NCI-H526 treated with DMSO at 0.1 percent for 48 hours (cell line): ENCODE measurements at places on chromosomes 4 and X.

DNA sequence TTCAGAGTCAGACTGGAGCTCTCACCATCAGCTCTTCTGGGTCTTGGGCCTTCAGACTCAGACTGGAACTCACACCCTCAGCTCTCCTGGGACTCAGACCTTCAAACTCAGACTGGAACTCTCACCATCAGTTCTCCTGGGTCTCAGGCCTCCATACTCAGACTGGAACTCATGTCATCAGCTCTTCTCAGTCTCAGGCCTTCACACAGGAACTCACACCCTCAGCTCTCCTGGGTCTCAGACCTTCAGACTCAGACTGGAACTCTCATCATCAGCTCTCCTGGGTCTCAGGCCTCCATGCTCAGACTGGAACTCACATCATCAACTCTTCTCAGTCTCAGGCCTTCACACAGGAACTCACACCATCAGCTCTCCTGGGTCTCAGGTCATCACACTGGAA is 147.2 kb upstream of the MXRA5 start:
- no peak for DNase-seq

GRCh38 chrX:67624325-67624724 is 80.5 kb downstream of the AR start:
- no peak for DNase-seq

DNA sequence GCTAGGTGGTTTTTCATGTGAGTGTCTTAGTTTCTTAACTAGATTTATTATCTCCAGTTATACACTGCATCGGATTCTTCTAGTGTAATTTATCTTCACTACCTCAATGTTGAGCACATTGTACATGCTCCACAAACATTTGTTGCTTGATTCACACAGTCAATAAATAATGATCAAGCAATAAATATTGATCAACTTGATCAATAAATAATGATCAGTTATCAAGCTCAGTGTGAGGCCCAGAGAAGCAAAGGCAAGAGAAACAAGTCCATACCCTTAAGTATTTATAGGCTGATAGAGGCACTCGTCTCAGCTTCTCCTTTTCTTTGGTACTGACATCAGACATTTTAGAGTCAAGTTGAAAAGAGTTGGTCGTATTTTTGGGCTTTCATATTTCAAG is 5.1 kb upstream of the VBP1 start:
- DNase-seq, result no peak

GRCh38 chr4:94722270-94722669 is 35.5 kb upstream of the BMPR1B start:
- DNase-seq, result no peak

- no peak for DNase-seq
These were observed 11.1 kb upstream of the FAM9C start for GRCh38 chrX:13055486-13055885.

DNA sequence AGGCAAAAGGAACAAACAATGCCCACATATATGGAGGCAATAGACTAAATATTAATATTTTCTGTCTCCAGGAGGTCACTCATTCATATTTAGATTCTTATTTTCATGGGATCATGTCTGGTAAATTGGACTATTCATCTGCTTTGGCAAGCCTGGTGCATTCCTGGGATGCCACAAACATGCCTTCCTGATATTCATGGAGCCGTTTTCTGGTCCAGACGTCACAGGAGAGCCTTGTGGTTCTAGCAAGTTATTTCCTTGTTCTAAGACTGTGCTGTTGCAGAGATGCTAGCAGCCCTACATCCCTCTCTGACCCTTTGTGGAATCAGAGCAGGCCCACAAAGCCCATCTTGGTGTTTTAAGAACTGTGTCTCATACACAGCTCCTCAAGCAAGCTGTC is 16.1 kb upstream of the EXOSC9 start:
- no peak for DNase-seq

GRCh38 chrX:49910344-49910743 is 12.1 kb upstream of the CLCN5 start:
- DNase-seq, result no peak

DNA sequence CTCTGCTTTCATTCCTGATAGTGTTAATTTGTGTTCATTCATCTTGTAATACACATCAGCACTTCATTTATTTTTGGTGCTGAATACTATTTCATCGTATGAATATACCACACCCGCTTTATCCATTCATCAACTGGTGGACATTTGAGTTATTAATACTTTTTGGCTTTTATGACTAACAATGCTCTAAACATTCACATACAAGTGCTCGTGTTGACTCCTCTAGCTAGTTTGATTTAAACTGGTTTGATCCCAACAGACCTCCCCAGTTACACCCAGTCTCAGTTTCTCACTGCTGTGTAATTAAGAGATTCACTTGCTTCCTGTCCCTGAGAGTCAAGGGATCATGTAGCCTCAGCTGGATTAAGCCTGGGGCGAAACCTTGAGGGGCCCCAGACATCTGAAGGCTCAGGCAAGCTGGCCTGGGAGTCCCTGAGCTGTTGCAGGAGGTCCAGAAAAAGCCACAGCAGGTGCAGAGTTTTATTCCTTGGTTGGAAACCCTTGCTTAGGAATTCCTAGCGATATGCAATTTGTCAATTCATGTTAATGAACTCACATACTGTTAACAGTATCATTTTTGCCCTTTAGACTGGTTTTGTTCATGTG is 52.8 kb upstream of the CLDN24 start:
- no peak for DNase-seq

- no peak for DNase-seq
These were observed 658 bp downstream of the SH3TC1 start for GRCh38 chr4:8199594-8200301.

GRCh38 chr4:164304101-164304639 is 449.8 kb upstream of the SMIM31 start:
- DNase-seq, result no peak

DNA sequence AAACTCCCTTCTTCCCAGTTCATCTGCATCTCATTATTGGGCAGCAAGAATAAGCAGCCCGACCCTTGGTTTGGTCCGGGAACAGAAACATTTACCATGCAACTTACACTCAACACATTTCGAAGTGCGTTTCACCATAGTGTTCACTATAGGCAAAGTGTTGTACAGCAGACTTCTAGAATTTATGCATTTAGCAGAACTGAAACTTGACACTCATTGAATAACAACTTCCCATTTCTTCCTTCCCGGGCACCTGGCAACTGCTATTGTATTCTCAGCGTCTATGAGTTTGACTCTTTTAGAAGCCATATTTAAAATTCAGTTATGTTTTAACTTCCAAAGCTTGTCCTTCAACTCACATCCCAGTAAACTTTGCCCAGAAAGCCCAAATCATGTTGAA is 840.6 kb downstream of the NLGN4X start:
- DNase-seq, result peak; percentile 17

DNA sequence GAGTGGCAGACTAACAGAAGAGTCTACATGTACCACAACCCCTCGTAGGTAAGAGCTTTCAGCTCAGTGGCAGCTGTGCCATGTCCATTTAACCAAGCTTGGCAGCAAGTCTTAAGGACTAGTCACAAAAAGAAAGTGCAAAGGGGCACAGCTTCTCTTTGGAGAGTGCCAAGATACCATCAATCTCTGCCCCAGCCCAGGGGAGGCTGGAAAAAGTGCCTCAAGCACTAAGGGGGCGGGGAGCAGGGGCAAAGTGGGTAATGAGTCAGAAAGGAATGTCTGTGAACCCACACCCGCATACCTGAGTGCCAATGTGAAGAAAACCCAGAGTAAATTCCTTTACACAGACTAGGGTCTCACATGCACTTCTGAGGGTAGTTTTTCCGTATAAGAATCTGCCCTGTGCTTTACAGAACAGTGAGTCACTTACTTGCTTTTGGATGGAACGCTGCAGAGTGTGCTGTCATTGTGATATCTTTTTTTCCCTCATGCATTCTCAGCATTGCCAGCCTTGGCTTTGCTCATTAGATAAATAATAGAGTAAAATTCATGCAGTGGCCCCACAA is 219.8 kb downstream of the ZNF674 start:
- DNase-seq, result no peak

DNA sequence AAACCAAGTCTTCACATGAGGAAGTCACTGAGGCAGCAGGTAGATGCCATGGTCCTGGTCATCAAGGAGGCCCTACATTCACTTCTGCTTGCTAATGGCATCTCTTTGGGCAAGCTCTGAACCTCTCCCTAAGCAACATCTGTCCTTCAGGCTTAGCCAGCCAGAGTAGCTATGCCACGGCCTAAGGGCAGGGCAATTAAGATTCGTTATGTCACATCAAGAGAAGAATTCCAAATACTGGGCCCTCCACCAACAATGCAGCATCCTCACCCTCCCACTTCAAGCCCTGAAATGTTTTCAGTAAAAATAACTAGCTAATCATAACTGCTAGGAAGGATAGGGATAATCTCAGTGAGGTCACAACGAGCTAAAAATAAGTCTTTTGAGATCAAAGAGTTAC is 120.7 kb upstream of the HCCS start:
- DNase-seq, result no peak

DNA sequence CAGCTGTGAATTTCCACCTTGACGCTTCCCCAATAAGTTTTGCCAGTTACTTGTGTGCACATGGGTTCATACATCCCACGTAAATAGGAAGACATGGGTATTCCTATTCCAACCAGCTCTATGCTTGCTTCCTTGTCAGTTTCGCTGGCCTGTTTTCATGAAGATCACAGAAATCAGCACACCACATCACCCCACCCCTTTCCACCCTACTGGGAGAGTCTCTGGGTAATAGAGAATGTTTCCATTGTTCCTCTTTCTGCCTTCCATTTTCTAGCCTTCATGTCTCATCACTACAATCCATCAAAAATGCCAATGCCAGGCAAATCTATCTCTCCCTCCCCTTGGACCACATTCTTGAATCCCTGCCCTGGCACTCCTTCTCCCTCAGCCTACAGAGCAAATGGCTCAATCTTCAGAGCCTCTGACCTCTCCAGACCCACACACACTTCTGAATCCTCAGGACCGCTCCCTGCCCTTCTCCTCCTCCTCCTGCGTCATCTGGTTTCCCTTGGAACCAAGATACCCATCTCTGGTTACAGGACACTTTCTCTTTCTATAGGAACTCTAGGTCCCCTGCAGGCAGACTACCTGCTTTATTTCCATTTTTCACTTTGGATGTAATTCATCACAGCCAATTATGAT is 323.3 kb downstream of the DHX15 start:
- no peak for DNase-seq

DNA sequence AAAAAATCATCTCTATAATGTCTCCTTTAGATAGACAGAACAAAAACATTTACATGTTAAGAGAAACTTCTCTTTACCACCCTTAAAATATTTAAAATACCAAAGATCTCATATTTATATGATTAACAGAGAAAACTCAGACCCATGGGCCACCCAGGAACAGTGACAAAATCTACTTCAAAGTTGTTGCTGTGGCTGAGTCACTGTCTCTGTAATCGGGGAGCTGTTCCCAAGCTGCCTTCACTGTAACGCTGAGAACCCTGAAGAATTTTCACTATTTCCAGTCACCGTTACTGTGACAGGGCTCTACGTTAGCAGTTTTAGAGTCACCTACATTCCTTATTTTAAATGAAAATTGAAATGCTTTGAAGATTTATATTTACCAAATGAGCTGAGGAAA is 9.0 kb upstream of the DAPP1 start:
- DNase-seq, result no peak

DNA sequence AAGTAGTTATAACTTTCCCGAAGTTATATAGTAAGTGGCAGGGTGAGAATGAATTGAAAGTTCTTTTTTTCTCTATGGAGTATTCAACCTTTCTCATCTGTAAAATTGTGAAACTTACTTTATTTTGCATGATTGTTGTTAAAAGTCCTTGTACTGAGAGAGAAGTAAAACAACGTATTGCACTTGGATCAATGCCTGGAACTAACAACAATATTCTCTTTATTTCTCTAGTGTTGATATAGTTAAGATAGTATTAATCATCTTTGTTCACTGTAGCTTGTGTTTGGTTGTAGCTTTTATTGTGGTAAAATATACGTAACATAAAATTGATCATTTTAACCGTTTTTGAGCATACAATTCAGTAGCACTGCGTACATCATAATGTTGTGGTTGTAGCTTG is 48.7 kb downstream of the STIM2 start:
- DNase-seq, result no peak

- DNase-seq, result no peak
These were observed 2.4 kb upstream of the FAM50A start for GRCh38 chrX:154441564-154441963.

- DNase-seq, result no peak
These were observed 18.9 kb upstream of the FBXW7 start for GRCh38 chr4:152554742-152555141.

GRCh38 chr4:42460043-42460442 is 62.8 kb downstream of the SHISA3 start:
- no peak for DNase-seq

DNA sequence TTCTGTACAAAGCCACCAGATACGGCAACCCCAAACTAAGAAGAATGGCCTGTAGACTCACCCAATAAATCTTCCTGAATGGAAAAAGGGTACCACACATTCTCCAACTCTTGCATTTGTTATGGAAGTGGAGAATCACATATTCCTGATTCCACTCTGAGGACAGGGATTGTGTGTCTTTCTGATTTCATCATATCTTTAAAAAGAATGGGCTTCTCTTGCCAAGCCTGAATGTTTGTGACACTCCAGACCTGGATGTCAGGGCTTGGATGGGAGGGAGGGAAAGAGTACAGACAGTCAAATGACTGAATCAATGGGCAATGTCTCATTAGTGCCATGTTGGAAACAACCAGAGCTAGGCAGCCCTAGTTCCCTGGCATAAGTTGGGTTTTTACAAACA is 77.4 kb downstream of the PLAC1 start:
- DNase-seq, result no peak

DNA sequence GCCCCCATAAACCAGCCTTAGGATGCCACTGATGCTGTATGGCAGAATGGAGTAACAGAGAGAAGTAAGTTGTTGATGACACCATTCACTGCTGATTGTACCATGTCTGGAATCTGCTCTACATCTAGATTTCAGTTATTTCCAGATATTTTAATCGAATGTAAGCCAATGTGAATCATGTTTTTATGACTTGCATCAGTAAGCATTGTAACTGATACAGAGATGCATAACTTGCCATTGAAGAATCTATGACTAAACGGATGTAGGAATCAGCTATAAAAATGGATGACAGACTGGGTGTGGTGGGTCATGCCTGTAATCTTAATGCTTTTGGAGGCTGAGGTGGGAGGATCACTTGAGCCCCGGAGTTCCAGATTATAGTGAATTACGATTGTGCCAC is 161.0 kb upstream of the GATB start:
- no peak for DNase-seq

DNA sequence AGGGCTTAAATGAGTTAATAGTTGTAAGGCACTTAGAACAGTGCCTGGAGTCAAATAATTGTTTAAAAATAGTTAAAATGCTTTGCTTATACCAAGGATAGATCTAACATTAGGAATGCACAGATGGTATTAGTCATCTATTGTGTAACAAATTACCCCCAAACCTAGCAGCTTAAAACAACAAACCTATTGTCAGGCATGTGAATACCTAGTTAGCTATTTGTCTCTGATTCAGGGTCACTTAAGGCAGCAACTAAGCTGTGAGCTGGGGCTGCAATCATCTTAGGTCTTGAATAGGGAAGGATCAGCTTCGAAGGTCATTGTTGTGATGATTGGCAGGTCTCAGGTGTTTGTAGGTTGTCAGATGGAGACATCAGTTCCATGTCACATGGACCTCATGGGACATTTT is 42.4 kb upstream of the AGA start:
- no peak for DNase-seq

GRCh38 chr4:75908555-75908954 is 6.3 kb upstream of the PPEF2 start:
- DNase-seq, result no peak
